ENCODE measurements at places on chromosomes 7 and 10.

- no peak for DNase-seq
Measured at GRCh38 chr7:43850348-43851116, 18.8 kb downstream of the MRPS24 start.

DNA sequence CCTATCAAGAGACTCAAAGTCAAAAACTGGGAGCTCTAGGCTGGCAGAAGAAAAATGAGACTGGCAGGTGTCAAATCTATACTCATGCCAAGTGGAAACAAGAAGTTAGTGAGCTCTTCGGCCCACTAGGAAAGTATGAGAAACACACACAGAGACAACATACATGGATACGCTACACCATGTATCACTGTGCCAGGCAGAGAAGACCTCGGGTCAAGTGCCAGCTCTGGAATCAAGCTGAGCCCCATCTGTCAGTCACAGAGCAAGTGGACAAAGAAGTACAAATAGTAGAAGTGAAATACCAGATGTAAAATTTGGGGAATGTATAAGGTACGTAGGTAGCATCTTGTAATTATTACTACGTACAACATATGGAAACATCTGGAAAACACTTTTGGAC lies 62.4 kb downstream of the FAM13C start:
- DNase-seq: no peak

GRCh38 chr10:132691711-132692153 lies 94.2 kb downstream of the NKX6-2 start:
- DNase-seq: peak; percentile 21

DNA sequence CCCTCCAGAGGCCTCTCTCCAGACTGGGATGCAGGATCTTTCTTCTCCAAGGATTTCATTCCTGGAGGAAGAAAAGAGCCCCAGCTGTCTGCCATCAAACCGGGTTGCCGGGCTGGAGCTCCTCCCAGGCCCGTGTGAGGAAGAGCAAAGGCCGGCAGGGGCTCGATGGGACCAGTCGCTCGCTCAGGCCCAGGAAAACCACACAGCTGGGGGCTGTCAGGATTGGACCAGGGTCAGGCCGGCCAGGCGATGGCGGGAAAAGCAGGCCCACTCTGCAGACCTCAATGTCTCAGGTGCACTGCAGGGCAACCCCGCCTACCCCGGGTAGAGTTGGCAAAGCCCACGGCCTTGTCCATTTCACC lies 98.1 kb upstream of the DNAAF5 start:
- DNase-seq: no peak

DNA sequence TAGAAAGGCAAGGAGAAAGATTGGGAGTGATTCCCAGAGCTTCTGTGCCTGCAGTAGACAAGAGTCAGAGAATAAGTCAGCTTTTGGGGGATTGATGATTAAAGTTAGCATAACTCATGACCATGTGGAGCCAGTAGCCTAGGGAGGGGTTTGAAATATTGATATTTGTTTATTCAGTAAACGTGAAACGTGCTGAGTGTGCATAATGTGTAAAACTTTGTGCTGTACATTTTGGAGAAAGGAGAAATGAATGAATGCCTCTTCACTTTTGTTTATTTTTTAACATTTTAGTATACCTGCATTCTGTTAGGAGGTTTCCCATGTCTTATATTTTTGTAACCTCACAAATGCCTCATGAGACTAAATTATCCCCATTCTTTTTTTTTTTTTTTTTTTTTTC lies 272.3 kb downstream of the SORCS3 start:
- DNase-seq: no peak

- no peak for DNase-seq
Measured at GRCh38 chr7:28423918-28424514, 11.7 kb downstream of the CREB5 start.

GRCh38 chr7:5094641-5095040 lies 49.0 kb downstream of the RBAK start:
- no peak for DNase-seq

- peak; percentile 23 for DNase-seq
Measured at GRCh38 chr10:111130471-111130870, 53.6 kb downstream of the ADRA2A start.

DNA sequence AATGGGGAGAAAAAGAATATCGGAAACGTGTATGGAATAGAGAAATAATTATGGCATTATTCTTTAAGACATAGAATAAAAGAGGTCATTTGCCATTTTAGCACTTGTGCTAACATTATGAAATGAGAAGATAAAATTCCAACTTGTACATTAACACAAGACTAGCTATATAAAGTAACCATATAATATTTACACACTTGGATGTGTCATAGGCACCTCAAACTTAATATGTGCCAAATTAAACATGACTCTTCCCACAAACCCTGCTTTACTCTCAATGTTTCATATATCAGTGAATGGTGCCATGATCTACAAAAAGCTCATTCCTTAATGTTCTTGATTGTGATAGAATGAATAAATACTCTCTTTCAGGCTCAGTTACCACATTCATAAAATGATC lies 4.1 kb upstream of the MINDY3 start:
- no peak for DNase-seq

GRCh38 chr10:116694243-116694926 lies 48.0 kb downstream of the HSPA12A start:
- DNase-seq: peak; percentile 64

DNA sequence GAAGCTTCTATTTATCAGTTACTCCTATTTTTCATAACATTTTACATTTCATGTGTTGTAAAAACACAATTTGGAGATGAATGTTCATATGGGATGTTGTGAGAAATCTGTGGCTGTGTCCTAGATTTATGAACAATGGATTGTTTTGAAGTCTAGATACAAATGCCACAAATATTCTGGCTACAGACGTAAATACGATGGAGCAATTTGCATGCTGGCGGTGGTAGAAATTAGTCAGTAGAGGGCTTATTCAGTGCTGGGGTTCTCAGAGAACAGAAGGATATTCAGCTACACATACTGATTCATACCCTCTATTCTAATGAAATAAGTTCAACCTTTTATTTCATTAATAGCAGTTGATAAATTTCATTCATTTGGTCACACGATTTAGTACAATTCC lies 48.8 kb downstream of the PLPP4 start:
- DNase-seq: no peak

DNA sequence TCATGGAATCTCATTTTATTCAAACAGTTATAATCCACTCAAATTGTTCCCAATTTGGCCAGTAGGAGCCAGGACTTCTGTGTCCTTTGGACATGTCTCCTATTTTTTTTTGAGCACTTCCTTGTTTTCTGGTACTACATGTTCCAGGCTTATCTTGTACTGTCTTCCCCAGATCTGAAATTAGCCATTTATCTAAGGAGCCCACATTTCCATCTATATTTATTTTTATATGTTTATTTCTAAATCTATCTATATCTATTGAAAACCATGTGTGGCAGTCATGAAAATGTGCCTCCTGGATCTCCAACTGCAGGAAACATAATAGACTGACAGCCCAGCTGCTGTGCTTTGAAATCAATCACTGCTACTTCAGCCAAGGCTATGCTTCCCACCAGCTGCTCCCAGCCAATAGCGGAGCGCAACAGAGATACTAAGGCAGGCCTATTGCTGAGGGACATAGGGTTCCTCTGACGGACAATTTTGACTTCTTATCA lies 147.1 kb downstream of the LRRC4 start:
- no peak for DNase-seq

GRCh38 chr7:80216996-80217842 lies 82.6 kb downstream of the GNAI1 start:
- DNase-seq: no peak

GRCh38 chr7:28748933-28749584 lies 209.1 kb downstream of the TRIL start:
- no peak for DNase-seq

- DNase-seq: no peak
Measured at GRCh38 chr7:33261585-33261984, 132.2 kb downstream of the BBS9 start.

DNA sequence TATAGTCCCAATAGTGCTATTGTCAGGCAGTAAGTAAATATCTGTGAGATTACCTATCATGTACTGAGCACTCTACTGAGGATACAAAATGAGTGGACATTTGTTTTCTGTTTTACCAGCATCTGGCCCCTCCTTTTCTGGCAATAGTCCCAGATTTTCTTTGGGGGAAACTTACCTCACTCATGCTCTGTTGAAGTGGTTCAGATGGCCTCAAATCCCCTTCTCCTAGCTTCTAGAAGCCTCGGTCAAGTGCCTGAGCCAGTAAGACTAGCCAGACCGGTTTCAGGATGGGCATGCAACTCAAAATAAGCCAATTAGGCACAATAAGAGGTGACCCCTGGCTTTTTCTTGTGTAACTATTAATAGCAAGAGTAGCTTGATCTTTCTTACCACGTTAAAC lies 19.7 kb downstream of the TRDMT1 start:
- DNase-seq: no peak

- no peak for DNase-seq
Measured at GRCh38 chr7:38748056-38748610, 117.0 kb upstream of the AMPH start.

DNA sequence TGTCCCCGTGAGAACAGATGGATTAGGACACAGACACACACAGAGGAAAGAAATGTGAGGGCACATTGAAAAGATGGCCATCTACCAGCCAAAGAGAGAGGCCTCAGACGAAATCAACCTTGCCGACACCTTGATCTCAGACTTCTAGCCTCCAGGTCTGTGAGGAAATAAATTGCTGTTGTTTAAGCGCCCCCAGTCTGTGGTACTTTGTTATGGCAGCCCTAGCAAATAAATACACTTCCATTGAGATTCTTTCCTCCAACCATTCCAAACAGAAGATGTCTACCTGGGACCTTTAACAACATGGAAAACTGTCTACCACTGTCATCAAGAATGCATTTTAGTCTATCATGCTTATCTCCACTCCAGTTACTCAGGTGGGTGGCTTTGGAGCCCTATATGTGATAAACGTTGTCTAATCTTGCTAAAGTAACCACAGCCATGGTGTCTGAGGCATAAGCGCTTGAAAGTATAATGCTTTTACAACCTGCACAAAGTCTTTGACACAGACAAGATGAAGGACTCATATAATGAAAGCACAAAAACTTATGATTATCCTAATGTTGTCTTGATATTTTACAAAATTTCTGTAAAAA lies 244.3 kb downstream of the MTERF1 start:
- DNase-seq: peak; percentile 55

- DNase-seq: peak; percentile 40
Measured at GRCh38 chr10:72146071-72146470, 57.7 kb upstream of the SPOCK2 start.

- no peak for DNase-seq
Measured at GRCh38 chr10:34727595-34728033, 87.5 kb downstream of the PARD3 start.

DNA sequence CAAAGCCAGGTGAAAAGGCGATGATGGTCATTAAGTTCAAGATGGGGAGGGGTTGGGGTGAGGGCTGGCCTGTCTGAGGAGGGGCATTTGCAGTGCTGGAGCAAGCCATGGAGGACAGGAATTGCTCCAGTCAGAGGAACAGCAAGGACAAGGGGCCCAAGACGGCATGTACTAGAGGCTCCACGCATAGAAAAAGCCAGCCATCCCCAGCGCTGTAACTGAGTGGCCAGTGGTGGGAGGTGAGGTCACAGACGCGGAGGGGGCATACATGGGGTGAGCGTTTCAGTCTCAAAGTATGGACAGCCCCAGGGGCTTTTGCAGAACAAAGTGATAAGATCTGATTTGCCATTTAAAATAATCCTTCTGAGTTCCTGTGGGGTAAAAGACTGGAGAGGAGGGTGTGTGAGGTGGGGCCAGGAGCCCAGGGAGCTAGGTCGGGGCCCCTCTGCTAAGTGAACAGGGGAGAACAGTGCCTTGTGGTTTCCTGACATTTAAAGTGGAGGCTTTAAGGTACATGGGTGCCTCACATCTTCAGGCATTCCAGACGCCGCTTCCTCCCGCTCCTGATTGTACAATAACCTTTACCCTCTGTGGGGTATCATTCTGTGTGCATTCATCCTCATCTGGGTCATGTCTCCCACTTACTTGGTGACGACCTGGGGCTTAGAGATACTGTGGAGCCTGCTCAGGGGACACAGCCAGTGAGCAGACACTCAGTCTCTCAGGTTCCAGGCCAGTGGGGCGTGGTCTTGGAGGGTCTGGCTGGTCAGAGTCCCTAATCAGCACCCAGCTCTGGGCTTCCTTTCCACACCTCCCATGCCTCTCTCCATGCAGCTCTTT lies 105.6 kb upstream of the GPR26 start:
- peak; percentile 17 for DNase-seq

GRCh38 chr7:34165466-34165865 lies 260.1 kb downstream of the BMPER start:
- no peak for DNase-seq

- DNase-seq: no peak
Measured at GRCh38 chr10:43598446-43598845, 7.8 kb upstream of the ZNF485 start.

- no peak for DNase-seq
Measured at GRCh38 chr7:103856929-103857328, 132.5 kb downstream of the RELN start.

- DNase-seq: no peak
Measured at GRCh38 chr10:75037171-75038153, 74.0 kb upstream of the SAMD8 start.

DNA sequence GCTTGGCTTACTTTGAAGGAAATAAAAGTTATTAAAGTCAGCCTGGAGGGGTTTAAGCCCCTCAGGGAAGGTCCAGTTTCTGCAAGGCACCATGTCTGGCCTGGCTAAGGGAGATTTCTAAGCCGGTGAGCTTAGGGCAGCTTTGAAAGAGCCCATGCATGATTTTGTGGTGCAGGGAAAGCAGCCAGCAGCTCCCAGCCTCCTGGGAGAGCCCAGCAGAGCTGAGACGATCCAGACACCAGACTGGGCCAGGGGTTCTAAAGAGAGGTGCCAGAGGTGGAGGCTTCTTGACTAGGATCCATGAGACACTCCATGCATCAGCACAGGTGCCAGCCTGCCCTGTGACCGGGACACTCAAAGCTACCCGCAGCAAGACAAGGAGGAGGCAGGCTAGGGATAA lies 59.6 kb upstream of the MKX start:
- DNase-seq: no peak

DNA sequence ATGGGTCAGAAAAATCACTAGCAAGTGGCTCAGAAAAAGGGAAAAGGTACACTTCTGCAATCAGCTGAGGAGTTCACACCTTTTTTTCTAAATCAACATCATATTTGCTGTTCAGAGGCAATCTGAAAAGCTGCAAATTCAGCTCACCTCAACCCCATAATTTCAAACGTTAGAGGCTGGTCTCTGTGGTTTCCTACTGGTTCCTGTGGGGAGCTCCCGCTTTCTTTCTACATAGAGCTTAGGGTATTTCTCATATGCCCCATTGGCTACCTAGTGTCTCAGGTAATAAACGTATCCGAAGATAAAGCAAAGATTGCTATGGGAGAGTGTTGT lies 5.2 kb upstream of the ZNF22 start:
- no peak for DNase-seq

- DNase-seq: peak; percentile 12
Measured at GRCh38 chr10:46226900-46227558, 59.8 kb upstream of the ANTXRL start.

- DNase-seq: no peak
Measured at GRCh38 chr10:104487794-104488438, 134.3 kb downstream of the CFAP58 start.

- DNase-seq: peak; percentile 54
Measured at GRCh38 chr7:128910569-128910945, at the start of gene KCP. TSS of gene KCP (minus strand) at chr7:128910709. CDS start at chr7:128910676, 33 bp downstream.

GRCh38 chr7:153858355-153858754 lies 193.8 kb upstream of the DPP6 start:
- no peak for DNase-seq

Data from H9 (cell line).